A549 treated with CpdA at 1 μM for 4 hours (cell line): ENCODE measurements at places on chromosomes 11 and 22. TPM values are rescaled to one million over a fixed set of nuclear protein-coding genes. Genes with fewer than 3 reads are reported as not detected.

The BARX2 gene
- total RNA-seq: not detected in 5 replicates

The CLMP gene
- total RNA-seq: 22.8 to 35.9 TPM (median 31.0 TPM) in 5 replicates

The CD3G gene
- not detected in 5 replicates for total RNA-seq

The GAB4 gene
- not detected in 5 replicates for total RNA-seq

The FOLR1 gene
- not detected in 5 replicates for total RNA-seq

The GAS2 gene
- total RNA-seq: 0.67 to 1.4 TPM (median 0.93 TPM) in 5 replicates

The ESRRA gene
- total RNA-seq: 43.1 to 65.2 TPM (median 62.7 TPM) in 5 replicates

The C11orf97 gene
- not detected in 5 replicates for total RNA-seq
